ENCODE measurements at places on chromosomes 4 and X.

DNA sequence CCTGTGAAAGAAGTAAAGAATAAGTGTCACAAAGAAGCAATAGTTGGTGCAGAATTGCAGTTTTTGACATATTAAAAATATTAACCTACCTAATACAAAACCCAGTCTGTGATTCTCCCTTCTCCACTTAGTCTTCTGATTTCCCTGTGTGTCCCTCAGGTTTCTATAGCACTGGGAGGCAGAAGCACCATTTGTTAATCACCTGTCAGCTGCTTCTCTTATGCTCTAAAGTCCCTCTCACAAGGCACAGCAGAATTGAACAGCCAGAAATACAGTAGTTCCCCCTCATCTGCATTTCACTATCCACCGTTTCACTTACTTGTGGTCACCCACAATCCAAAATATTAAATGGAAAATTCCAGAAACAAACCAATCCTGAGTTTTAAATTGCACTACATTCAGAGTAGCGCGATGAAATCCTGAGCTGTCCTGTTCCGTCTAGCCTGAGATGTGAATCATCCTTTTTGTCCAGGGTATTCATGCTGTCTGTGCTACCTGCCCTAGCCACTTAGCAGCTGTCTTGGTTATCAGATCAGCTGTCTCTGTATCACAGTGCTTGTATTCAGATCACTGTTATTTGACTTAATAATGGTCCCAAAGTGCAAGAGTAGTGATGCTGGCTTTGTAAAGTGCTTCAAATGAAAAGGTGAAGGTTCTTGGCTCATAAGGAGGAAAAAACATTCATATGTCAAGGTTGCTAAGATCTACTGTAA is 984.1 kb upstream of the GRID2 start:
- no peak for DNase-seq

- DNase-seq = no peak
Measured at GRCh38 chrX:66164931-66165330, 884 bp downstream of the HEPH start.

DNA sequence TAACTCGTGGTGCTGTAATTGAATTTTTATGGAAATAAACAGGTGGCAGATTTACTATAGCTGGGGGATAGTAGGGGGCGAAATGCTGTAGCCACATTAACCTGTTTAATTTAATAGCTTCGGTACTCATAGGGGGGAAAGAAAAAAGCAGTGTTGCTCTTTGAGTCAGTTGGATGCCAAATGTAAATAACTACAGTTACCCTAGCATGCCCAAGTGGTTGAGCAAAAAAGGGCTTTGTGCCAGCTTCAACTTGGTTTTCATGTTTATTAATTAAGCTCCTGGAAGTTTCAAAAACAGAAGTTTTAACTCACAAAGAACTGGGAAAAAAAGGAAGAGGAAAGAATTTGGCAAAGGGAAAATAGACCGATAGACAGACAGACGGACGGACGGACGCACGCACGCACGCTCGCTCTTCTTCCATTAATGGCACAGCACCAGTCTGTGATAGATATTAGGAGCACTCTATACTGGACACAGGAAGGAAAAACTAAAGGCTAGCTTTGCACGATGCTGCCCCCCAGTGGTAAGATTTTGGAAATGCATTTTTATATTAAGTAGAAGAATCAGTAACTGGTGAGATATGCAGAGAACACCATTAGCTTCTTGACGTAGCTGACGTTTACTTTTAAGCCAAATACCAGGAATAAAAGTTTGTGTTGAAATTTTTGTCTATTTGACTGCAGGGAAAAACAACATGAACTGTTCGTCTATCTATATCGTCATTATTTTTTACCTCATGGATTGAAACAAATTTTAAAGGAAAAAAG is 151.8 kb downstream of the SLC7A11 start:
- DNase-seq = peak; percentile 8

GRCh38 chrX:73446831-73447230 is at the start of gene CDX4:
TSS of gene CDX4 (plus strand) at chrX:73447053. CDS start at chrX:73447254, 201 bp downstream.
- DNase-seq = no peak

DNA sequence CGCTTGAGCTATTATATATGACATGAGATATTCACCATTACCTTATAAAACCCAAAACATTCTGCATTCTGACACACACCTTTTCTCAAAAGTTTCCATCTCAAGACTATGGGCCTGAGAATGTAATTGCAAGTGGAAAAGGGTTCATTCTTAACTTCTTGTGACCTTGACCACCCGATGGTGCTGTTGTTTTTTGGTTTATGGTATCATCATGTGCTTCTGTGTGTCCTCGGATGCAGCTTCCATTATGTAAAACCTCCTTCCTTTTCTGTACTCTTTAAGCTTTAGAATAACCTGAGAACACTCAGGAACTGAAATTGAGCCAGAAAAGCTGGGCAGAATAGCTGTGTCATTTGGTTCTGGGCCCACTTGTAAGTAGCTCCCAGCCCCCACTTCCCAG is 16.2 kb upstream of the PUDP start:
- DNase-seq = no peak

GRCh38 chr4:111678479-111678878 is 466.8 kb upstream of the FAM241A start:
- no peak for DNase-seq

DNA sequence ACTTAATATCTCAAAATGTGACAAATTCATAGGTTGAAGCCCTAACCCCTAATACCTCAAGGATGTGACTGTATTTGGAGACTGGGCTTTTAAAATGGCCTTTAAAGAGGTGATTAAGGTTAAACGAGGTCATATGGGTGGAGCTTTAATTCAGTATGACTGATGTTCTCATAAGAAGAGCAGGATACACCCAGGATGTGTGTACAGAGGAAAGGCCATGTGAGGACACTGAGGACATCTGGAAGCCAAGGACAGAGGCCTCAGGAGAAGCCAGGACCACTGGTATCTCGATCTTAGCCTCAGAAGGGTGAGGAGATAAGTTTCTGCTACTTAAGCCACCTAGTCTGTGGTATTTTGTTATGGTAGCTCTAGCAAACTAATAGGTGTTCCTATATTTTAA is 49.0 kb upstream of the SHISA3 start:
- DNase-seq = no peak

DNA sequence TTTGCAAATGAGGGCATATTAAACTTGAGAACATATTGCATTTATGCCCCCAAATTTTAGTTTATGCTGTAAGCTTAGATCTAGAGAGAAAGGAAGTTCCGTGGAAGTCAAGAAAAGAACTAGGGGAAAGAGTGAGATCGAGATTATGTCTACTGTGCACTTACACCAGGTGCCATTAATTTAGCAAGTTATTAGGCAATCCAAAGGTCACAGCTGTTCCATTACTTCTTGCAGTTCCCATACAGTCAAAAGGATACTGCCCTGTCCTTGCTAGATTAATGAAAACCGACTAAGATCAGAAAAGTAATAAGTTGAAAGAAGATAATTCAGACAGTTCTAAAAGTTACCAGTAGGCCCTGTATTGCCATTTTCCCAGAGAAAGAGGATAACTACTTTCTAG is 49.3 kb upstream of the SLC7A11 start:
- DNase-seq = no peak
